Nucleus accumbens (tissue), 56 donors: ENCODE measurements at places on chromosomes 11 and 22.

DNA sequence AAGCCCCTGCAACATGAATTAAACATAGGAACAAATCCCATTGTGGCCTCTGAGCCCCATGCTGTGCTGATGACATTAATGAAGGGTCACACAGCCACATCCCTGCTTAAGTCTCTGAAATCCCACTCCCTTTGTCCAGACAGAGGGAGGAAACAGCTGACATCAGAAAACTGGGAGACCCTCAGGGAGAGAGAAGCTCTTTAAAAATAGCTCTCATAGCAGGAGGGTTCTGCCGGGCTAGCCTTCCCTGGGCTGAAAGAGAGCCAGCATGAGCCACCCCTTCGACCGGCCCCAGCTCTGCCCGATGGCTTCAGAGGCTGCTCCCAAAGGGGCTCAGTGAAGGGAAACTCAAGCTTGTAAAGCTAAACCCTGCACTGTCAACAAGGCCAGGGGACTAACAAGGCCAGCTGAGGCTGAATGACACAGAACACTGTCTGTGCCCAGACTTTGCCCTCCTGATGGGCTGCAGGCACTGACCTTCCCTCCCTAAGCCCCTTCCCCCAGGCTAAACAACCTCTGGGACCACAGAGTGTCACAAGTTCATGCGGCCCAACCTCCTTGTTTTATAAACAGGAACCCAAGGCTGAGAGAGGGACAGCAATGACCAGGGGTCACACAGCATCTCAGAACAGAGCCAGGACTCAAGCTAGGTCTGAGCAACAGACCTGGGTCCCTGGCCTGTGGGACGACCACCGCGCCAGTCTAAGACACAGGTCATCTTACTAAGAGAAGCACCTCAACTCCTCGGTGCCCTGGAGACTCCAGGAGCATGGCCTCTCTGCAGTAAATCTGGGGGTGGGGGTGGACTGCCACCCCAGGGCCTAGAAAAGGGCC is 163.8 kb downstream of the CHST1 start:
- no peak for DNase-seq

- DNase-seq, result no peak
Observed at GRCh38 chr11:117084992-117085391, 13.2 kb downstream of the SIK3 start.

GRCh38 chr11:76721755-76722677 is 51.5 kb upstream of the LRRC32 start:
- DNase-seq, result peak; percentile 42

DNA sequence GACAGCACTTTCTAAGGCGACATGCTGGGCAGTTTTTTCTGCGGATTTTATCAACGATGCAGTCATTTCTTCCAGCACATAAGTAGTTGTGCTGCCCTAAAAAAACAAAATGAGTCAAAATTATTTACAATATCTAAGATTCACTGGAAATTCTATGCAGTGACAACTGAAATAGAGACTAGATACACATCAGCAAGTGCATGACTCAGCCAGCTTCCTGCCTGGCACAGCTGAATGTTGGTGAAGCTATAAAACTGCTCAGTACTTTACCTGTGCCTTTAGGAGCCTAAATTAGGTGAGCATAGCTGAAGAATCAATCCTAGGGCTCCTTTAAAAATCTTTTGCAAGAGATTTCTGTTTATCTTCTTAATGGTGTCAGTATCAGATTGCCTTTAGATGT is 37.8 kb downstream of the PGR start:
- DNase-seq, result no peak

DNA sequence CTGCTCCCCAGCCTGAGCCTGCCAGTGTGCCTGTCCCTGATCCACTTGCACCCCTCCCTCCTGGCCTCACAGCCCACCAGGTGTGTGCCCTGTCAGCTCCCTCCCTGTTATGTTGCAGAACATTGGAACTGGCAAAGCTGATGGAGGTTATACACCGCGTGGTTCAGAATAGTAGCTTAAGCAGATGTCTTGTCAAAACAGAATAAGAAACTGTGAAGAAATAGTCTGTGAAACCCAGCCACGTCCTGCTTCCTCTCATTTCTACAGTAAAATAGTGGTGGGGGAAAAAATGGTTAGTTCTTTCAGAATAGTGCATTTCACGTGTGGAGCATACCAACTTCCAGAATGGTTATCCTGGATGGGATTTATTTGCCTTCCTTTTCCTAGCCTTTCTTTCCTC is 161.2 kb upstream of the NAV2 start:
- no peak for DNase-seq

DNA sequence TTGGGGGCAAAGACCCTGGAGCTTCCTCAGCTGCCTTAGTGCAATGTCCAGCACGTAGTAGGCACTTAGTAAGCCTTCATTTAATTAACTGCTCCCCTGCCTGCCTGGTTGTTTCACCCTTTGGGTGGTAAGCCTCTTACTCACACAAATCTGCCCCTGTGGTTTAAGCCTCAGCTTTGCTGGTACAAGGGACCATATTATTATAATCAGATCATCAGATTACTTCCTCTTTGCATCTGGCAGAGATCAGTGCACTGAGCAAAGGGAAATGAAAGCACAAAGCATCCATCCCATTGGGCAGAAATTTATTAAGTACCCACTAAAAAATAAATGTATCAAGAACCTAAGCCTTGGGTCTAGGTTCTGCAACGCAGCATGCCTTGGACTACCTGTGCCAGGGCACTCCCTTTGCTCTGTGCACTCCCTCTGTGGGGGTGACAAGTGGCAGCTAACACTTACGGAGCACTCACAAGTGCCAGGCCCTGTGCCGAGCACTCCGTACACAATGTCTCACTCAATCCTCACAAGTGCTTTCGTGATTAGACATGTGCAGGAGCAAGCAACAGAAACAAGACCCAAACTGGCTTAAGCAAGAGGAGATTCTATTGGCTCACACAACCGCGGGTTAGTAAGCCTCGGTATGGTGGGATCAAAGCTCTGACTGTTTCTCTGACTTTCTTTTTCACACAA is 34.9 kb upstream of the DAGLA start:
- no peak for DNase-seq

DNA sequence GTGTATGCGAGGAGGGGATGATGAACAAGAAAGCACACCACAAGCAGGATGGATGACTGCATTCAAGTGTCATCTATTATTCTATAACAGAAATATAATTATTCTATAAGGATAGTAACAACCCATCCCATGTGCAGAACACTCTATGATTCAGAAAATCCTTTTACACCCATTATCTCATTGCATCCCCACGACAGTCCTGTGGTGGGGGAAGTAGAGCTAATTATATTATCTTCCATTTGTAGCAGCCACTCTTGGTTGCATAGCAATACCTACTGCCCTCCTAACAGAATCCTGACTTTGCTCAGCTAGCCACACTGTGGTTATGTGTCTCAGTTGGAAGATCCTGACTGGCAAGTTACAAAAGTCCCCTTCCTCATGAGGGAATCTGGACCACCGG is 406.5 kb upstream of the NARS2 start:
- no peak for DNase-seq

GRCh38 chr11:120835601-120836228 is 188.2 kb upstream of the TBCEL start:
- no peak for DNase-seq

DNA sequence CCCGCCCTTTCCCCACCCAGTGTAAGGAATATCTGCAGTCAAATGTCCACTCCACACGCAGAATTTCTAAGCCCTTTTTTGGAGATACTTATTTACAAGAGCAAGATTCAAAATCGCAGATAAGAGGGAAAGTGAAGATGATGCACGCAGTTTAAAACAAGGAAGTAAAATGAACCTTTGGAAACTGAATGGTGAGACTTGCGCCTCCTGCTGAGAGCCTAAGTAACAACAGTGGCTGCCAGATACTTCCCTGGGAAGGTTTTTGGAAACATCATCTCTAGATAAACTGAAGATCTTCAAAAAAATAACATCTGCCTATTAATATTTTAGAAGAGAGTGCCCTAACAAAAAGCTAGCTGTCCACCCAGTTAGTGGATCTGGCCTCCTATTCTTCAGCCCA is 963.1 kb upstream of the FAT3 start:
- no peak for DNase-seq

DNA sequence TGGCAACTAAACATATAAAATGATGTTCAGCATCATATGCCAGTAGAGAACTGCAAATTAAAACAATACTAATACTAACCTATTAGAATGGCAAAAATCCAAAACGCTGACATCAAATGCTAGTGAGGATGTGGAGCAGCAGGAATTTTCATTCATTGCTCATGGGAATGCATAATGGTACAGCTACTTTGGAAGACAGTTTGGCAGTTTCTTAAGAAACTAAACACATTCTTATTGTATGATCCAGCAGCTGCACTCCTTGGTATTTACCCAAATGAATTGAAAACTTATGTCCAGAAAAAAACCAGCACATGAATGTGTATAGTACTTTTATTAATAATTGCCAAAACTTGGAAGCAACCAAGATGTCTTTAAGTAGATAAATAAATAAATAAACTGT is 258.0 kb downstream of the TENM4 start:
- DNase-seq, result no peak

GRCh38 chr22:27080863-27081262 is 423.5 kb downstream of the MIAT start:
- DNase-seq, result no peak

- DNase-seq, result no peak
Observed at GRCh38 chr22:36136475-36136874, 24.1 kb downstream of the APOL3 start.

DNA sequence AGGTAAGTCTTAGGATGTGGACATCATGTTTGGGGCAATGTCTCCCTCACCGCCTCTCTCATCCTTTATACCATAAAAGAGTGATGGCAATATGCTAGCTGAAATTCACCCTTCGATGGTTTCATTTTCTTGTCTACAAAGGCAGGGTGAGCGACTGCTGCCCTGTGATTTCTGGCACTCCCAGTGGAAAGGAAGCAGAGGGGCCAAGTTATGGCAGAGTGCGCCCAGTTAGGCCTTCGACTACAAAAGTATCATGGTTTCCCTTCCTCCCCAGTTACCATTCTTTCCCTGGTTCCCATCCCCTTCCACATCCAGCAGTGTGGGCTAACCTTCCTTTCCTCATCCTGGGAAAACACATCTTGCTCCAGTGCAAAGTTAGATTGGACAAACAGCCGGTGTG is 43.8 kb downstream of the SNX19 start:
- DNase-seq, result no peak

DNA sequence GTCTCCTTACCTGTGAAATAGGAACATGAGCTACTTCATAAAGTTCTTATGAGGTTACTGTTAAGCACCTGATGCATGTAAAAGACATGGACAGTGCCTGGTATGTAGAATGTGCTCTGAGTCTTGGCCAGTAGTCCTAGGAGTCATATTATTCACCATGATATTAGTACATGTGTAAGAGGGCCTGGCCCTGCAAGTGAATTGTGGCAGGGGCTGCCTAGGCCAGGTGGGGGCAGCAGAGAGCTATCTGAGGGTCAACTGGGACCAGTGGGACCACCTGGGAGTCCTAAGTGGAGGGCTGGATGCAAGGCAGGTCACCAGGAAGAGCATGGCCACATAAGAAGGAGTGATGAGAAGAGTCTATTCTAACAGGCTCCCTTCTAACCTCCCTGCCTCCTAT is 529.5 kb downstream of the SOX6 start:
- no peak for DNase-seq

DNA sequence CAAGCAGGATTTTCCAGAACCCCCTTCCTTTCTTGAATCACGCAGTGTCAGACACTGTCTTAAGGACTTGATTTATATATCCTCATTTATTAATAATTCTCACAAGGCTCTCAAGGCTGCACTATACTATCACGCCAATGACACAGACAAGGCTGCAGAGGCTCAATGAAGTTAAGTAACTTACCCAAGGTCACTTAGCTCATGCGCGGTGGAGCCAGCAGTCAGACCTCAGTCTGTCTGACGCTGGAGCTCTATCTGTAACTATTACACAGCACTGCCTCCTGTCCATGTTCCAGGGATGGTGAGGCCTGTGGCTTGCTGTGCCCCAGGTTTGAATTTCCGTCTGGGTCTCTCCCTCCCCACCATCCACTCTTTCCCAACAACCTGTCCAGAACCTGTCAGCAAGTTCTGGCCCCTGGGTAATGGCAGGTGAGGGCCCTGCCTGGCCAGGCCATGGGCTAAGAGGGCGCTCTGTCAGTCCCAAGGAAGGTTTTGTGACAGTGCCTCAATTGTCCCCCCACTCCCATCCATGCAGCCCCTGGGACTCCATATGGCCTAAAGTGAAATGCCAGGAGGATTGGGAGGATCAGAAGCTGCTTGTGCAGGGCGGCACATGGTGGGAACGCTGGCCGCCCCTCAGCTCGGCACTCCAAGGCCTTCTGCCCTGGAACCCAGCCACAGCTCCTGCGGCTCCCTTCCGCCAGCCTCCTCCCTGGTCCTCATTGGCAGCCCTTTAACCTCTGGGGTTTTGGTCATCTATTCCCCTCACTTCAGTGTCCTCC is 8.6 kb downstream of the KCNC1 start:
- DNase-seq, result no peak

DNA sequence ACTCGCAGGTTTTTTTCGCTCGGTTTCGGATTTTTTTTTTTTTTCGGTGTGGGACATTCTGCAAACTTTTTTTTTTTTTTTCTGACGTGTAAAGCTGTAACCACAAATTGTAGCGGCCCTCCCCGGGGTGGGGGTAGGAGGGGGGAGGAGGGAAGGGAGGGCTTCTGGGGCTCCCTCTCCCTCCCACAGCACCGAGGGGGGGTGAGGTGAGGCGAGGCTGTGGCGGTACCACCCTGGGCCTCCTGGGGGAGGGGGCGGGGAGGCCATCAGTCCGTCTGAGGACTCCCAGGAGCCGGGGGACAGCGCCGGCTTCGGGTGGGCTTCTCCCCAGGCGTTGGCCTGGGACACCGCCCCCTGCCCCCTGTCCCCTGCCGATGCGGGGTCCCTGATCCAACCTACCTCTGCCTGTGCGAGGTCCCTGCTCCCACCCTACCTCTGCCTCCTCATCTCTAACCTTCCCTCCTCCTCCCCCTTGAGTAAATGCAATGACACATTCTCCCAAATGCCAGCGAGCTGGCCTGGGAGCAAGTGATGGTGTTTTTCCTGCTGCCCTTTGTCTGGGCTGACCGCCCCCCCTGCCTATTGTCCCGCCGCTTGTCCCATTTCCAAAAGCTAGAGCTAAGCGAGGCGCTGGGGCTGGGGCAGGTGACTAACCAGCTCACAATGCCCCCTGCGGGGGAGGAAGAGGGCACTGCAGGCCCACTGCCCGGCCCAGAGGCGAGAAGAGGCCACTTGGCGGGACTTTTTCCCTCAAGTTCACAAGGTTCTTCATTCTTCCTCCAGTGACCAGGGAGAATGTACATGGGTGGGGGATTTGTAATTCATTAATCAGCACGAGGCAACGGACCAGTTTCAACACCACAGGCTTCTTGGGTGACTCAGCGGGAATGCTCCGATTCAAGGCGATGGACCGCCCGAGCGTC is 511 bp upstream of the CLCF1 start:
- DNase-seq, result peak; percentile 27

- DNase-seq, result no peak
Observed at GRCh38 chr11:60242740-60243239, at the start of gene MS4A4E. TSS of gene MS4A4E (minus strand) at chr11:60243137. CDS start at chr11:60230055, 13,082 bp downstream.

DNA sequence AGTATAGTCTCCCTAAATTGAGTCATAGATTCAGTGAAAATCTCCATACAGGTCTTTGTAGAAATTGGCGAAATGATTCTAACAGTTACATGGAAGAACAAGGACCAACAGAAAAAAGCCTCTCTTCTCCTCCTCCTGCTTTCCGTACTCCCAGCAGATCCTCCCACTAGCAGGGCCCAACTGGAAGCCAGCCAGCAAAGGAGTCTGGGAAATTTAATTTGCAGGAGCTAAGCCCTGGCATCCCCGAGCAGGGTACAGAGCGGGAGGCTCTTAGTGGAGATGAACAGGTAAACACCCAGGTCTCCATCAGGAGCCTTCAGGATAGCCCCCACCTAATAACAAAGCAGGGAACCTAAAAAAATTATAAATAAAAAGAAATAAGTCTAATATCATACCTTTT is 1473.8 kb downstream of the TBC1D22A start:
- DNase-seq, result no peak

GRCh38 chr11:95338430-95338991 is 107.5 kb upstream of the SESN3 start:
- DNase-seq, result no peak
